ENCODE measurements at places on chromosomes 3 and 15.

GRCh38 chr3:43155464-43156121 lies 49.7 kb upstream of the POMGNT2 start:
- DNase-seq, result no peak
- H3K36me3 ChIP-seq, result no peaks in the 10 kb centered on the region
- no peak overlapping the region for H3K27ac ChIP-seq
- H3K4me1 ChIP-seq, result peaks cover 3% of the 10 kb centered on the region
- no peaks in the 10 kb centered on the region for H3K27me3 ChIP-seq
- no peak overlapping the region for H3K4me3 ChIP-seq

DNA sequence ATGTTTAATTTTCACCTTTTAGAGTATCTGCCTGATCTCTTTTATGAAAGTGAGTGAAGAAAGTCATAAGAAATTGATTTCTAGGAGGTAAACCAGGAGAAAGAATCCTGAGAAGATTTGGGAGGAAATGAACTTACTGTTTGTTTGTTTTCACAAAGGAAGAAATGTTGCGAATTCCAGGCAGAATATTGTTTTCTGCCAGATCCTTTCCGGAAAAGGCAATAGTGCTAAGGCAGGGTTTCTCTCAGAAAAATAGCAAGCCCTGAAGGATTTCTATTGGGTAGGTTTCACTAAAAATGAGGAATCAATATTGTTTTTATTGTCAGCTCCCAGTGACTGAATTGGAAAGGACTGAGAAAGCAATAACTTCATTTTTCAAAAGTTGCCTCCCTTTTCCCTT lies 85.7 kb upstream of the TGFBR2 start:
- no peaks in the 10 kb centered on the region for H3K36me3 ChIP-seq
- H3K4me3 ChIP-seq, result no peak overlapping the region
- H3K27me3 ChIP-seq, result no peaks in the 10 kb centered on the region
- no peak overlapping the region for H3K27ac ChIP-seq
- no peak for DNase-seq

- DNase-seq, result no peak
- H3K27ac ChIP-seq, result no peak overlapping the region
- no peaks in the 10 kb centered on the region for H3K27me3 ChIP-seq
- no peaks in the 10 kb centered on the region for H3K36me3 ChIP-seq
- no peaks in the 10 kb centered on the region for H3K4me1 ChIP-seq
- no peak overlapping the region for H3K4me3 ChIP-seq
Measured at GRCh38 chr3:45546716-45547701, 47.5 kb upstream of the LIMD1 start.

GRCh38 chr15:50137893-50138292 lies 18.9 kb upstream of the ATP8B4 start:
- H3K36me3 ChIP-seq, result no peaks in the 10 kb centered on the region
- H3K27ac ChIP-seq, result no peak overlapping the region
- DNase-seq, result no peak
- no peaks in the 10 kb centered on the region for H3K4me1 ChIP-seq
- H3K4me3 ChIP-seq, result no peak overlapping the region
- H3K27me3 ChIP-seq, result no peaks in the 10 kb centered on the region

All from effector memory CD4-positive, alpha-beta T cell (primary cell).